ENCODE measurements at places on chromosomes 5 and 9. TPM values are rescaled to one million over a fixed set of nuclear protein-coding genes. Genes with fewer than 3 reads are reported as not detected.

Gene GABRP
- total RNA-seq, result 3.7 TPM

Gene GRXCR2
- total RNA-seq, result not detected

Gene GZMA
- total RNA-seq, result not detected

Gene OBP2B
- not detected for total RNA-seq

Gene FGD3
- total RNA-seq, result 1.4 TPM

Gene CDC25C
- total RNA-seq, result 20.8 TPM

Gene LTC4S
- 2.2 TPM for total RNA-seq

Gene C9
- total RNA-seq, result not detected

Gene PCDHGA4
- 2.5 TPM for total RNA-seq

- H3K27me3 ChIP-seq, result no peaks in the 10 kb centered on the region
- H3K36me3 ChIP-seq, result no peaks in the 10 kb centered on the region
- H3K4me3 ChIP-seq, result no peak overlapping the region
- no peak overlapping the region for H3K27ac ChIP-seq
Observed at GRCh38 chr5:132234684-132235062, 7.0 kb upstream of the P4HA2 start.

- H3K4me3 ChIP-seq, result no peak overlapping the region
- peak; percentile 35 for DNase-seq
- H3K4me1 ChIP-seq, result peaks cover 4% of the 10 kb centered on the region
Observed at GRCh38 chr9:123749580-123750202, 180.2 kb downstream of the DENND1A start.

DNA sequence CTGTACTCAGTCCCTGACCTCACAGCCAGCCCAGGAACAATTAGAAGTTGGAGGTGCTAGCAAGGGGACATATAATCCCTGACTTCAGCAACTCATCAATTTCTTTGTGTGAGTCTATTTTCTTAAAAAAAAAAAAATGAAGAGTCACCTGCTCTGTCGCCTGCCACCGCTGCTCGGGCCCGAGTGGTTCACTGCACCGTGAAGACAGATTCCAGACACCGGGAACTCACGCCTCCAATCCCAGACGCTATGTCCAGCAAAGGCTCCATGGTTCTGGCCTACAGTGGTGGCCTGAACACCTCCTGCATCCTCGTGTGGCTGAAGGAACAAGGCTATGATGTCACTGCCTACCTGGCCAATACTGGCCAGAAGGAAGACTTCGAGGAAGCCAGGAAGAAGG, 606.6 kb downstream of the PRELID2 start:
- no peaks in the 10 kb centered on the region for H3K27me3 ChIP-seq
- no peaks in the 10 kb centered on the region for H3K4me1 ChIP-seq
- no peak for DNase-seq
- H3K4me3 ChIP-seq, result no peak overlapping the region
- H3K27ac ChIP-seq, result no peak overlapping the region

GRCh38 chr9:9223175-9223574, 1389.6 kb downstream of the PTPRD start:
- no peak overlapping the region for H3K27ac ChIP-seq
- H3K4me3 ChIP-seq, result no peak overlapping the region
- DNase-seq, result no peak
- H3K4me1 ChIP-seq, result no peaks in the 10 kb centered on the region

GRCh38 chr5:146849694-146850303, 28.8 kb downstream of the PPP2R2B start:
- H3K4me1 ChIP-seq, result peaks cover 3% of the 10 kb centered on the region
- H3K27me3 ChIP-seq, result no peaks in the 10 kb centered on the region
- no peak overlapping the region for H3K27ac ChIP-seq
- DNase-seq, result no peak

DNA sequence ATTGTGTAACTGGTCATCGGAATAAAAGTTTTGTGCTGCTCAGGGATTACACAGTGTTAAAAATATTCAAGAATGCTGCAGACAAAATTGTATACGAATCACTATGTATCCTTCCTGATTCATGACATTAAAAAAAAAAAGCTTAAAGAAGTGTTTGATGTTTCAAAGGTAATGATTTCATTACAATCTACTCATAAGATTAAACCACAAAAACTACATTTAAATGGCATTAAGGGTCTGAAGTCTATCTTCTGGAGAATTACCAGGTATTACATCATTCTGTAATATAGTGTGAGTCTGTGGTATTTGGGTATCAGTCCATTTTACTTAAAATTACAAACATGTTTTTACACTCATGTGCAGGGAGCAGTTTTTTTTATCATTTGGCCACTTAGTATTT, 324.4 kb downstream of the NDUFS4 start:
- H3K4me3 ChIP-seq, result no peak overlapping the region
- peaks cover 24% of the 10 kb centered on the region for H3K4me1 ChIP-seq

GRCh38 chr5:116437922-116438578, 136.6 kb downstream of the SEMA6A start:
- peak; percentile 34 for DNase-seq
- peaks cover 5% of the 10 kb centered on the region for H3K4me1 ChIP-seq
- no peak overlapping the region for H3K4me3 ChIP-seq
- no peak overlapping the region for H3K27ac ChIP-seq
- no peaks in the 10 kb centered on the region for H3K36me3 ChIP-seq
- H3K27me3 ChIP-seq, result no peaks in the 10 kb centered on the region

- no peak overlapping the region for H3K27ac ChIP-seq
- no peaks in the 10 kb centered on the region for H3K36me3 ChIP-seq
- DNase-seq, result no peak
- H3K27me3 ChIP-seq, result no peaks in the 10 kb centered on the region
Observed at GRCh38 chr5:122164070-122164435, 34.7 kb downstream of the ZNF474 start.

GRCh38 chr5:85159395-85159794, 774.7 kb upstream of the EDIL3 start:
- DNase-seq, result no peak
- H3K27ac ChIP-seq, result no peak overlapping the region
- no peaks in the 10 kb centered on the region for H3K27me3 ChIP-seq
- no peak overlapping the region for H3K4me3 ChIP-seq

DNA sequence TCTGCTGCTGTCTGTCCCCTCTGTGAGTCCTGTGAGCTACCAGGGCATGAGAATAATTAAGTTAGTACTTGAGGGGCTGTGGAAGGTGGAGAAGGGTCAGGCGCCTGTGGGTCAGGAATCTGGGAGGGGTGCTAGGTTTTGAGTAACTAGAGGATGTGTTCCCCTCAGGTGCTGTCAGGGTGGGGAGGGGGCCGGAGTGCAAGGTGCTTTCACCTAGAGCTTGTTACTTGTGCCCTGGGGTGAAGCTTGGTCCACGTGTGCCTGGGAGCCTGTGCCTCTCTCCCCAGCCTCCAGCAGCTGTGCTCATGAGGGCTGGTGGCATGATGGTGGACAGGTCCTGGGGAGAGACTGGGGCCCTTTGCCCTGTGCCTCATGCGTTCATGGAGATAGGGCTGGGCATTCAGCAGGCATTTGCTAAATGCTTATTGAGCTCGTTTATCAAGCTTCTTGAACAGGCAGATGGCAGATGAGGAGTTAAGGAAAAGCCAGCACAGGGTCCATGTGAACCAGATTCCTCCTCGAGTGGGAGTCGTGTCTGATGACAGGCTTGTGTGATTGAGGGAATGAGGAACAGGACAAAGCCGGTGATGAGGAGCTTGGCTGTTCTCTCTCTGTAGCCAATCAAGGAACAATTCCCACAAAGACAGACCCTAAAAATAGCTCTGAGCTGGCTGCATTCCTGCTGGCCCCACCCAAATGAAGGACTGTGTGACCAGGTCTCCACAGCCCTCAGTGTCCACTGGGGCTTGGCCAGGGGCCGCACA, 40.9 kb downstream of the CACNA1B start:
- no peak overlapping the region for H3K4me3 ChIP-seq
- DNase-seq, result no peak
- no peaks in the 10 kb centered on the region for H3K4me1 ChIP-seq

GRCh38 chr9:88808019-88808656, 183.1 kb upstream of the S1PR3 start:
- no peaks in the 10 kb centered on the region for H3K27me3 ChIP-seq
- DNase-seq, result no peak
- no peaks in the 10 kb centered on the region for H3K36me3 ChIP-seq
- H3K4me3 ChIP-seq, result no peak overlapping the region

DNA sequence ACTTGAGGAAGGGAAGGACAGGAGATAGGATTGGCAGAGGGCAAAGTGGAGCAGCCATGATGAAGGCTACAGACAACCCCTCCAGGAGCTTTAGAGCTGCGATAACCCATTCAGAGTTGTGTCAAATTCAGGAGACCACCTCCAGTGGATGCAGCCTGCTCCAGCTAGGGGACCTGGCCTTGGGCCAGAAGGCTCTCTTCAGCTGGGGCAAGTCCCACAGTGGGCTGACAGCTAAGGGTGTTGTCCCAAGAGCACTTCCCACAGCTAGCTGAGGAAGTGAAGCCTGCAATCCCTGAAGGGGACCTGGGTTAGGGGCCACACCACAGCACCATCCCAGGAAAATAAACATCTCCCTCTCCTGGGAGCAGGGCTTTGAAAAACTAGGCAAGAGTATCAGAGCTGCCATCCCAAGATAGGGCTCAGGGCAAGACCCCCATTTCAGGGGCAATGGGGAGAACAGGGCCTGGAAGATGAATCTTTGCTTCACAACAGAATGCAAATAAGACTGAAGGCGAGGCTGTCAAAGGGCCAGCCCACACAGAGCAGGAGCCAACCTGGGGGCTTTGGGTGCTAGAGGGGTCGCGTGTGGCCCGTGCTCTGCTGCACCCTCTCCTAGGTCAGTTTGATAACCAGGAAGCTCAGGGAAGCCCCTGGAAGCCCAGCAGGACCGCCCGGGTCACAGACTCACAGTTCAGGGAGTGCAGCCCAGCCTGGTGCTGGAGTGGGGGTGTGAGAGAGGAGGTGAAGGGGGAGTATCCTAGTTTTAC, 19.3 kb upstream of the DAPK1 start:
- no peaks in the 10 kb centered on the region for H3K36me3 ChIP-seq
- H3K4me3 ChIP-seq, result no peak overlapping the region
- DNase-seq, result no peak
- no peak overlapping the region for H3K27ac ChIP-seq
- no peaks in the 10 kb centered on the region for H3K4me1 ChIP-seq

- no peaks in the 10 kb centered on the region for H3K4me1 ChIP-seq
- H3K36me3 ChIP-seq, result no peaks in the 10 kb centered on the region
- H3K27me3 ChIP-seq, result no peaks in the 10 kb centered on the region
- H3K4me3 ChIP-seq, result no peak overlapping the region
- DNase-seq, result no peak
- no peak overlapping the region for H3K27ac ChIP-seq
Observed at GRCh38 chr5:18281947-18282581, 647.8 kb downstream of the TAF11L14 start.

- peaks cover 5% of the 10 kb centered on the region for H3K4me1 ChIP-seq
- H3K4me3 ChIP-seq, result no peak overlapping the region
- no peaks in the 10 kb centered on the region for H3K27me3 ChIP-seq
- no peak overlapping the region for H3K27ac ChIP-seq
- no peaks in the 10 kb centered on the region for H3K36me3 ChIP-seq
Observed at GRCh38 chr9:129400971-129401622, 219.8 kb downstream of the C9orf50 start.

DNA sequence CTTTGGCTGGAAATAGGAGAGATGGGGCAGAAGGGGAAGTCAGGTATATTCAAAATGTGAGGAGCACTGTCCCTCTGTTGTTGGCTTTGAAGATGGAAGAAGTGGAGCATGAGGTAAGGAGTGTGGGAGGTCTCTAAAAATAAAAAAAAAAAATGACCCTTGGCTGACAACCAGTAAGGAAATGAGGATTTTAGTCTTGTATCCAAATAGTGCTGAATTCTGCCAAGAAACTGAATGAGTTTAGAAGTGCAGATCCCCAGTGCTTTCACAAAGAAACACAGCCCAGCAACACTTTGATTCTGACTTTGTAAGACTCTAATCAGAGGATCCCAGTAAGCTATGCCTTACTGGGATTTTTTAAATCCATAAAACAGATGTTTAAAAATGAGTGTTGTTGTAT, 367.9 kb downstream of the CYLC2 start:
- no peaks in the 10 kb centered on the region for H3K4me1 ChIP-seq
- H3K36me3 ChIP-seq, result no peaks in the 10 kb centered on the region
- no peak for DNase-seq
- H3K27ac ChIP-seq, result no peak overlapping the region
- no peaks in the 10 kb centered on the region for H3K27me3 ChIP-seq

DNA sequence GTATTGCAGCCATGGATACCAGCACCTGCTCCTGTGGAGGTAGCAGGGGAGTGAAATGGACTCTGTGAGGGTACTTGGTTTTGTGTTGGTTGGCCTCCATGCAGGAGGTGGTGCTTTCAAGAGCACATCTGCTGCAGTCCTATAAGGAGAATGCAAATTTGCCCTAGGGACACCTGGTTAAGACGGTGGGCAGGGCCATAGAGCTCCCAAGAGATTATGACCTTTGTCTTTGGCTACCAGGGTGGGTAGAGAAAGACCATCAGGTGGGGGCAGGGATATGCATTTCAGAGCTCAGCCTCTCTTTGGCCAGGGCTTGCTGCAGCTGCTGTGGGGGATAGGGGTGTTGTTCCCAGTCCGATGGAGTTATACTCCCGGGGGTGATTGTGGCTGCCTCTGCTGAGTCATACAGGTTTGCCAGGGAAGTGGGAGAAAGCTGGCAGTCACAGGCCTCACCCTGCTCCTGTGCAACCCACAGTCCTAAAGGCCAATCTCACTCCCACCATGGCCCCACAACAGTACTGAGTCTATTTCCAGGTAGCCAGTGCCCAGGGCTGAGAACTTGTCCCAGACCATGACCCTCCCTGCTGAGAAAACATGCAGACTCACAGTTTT, 14.0 kb upstream of the PDLIM4 start:
- DNase-seq, result no peak
- no peaks in the 10 kb centered on the region for H3K4me1 ChIP-seq
- no peak overlapping the region for H3K27ac ChIP-seq
- no peaks in the 10 kb centered on the region for H3K36me3 ChIP-seq
- H3K4me3 ChIP-seq, result no peak overlapping the region

- H3K4me3 ChIP-seq, result peak overlapping the region; percentile 79
- no peak for DNase-seq
- H3K4me1 ChIP-seq, result no peaks in the 10 kb centered on the region
- no peak overlapping the region for H3K27ac ChIP-seq
- peaks cover 2% of the 10 kb centered on the region for H3K27me3 ChIP-seq
Observed at GRCh38 chr5:612498-613424, 621 bp downstream of the CEP72 start.

DNA sequence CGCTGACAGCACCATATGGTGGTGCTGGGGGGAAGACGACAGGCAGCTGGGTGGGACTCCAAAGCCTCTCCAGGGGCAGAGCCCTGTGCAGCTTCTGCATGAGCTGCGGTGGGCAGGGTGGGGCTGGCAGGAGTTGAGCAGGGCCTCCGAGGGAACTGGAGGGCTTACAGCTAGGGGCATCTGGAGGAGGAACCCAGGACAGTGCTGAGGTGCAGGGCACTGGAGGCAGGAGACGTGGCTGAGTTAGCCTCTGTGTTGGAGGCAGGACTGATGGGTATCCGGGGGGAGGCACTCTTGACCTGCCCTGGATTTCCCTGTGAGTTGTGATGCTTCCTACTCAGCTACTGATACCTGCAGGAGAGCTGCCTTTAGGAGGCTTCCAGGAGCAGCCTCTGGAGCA, 45.0 kb downstream of the TENT4A start:
- H3K27ac ChIP-seq, result no peak overlapping the region
- no peaks in the 10 kb centered on the region for H3K4me1 ChIP-seq
- no peak overlapping the region for H3K4me3 ChIP-seq
- peaks cover 33% of the 10 kb centered on the region for H3K36me3 ChIP-seq
